Stimulated activated CD8-positive, alpha-beta memory T cell treated with anti-CD3 and anti-CD28 coated beads, Interleukin-2, amount 100 ng/mL, for 1 hour (primary cell): ENCODE measurements at places on chromosomes 7 and 10.

- DNase-seq: no peak
These were observed 9.0 kb upstream of the RASSF4 start for GRCh38 chr10:44950326-44951225.

GRCh38 chr10:19930936-19931893 is 115.0 kb downstream of the PLXDC2 start:
- no peak for DNase-seq

- no peak for DNase-seq
These were observed 233.6 kb upstream of the BMPER start for GRCh38 chr7:33671531-33672262.

DNA sequence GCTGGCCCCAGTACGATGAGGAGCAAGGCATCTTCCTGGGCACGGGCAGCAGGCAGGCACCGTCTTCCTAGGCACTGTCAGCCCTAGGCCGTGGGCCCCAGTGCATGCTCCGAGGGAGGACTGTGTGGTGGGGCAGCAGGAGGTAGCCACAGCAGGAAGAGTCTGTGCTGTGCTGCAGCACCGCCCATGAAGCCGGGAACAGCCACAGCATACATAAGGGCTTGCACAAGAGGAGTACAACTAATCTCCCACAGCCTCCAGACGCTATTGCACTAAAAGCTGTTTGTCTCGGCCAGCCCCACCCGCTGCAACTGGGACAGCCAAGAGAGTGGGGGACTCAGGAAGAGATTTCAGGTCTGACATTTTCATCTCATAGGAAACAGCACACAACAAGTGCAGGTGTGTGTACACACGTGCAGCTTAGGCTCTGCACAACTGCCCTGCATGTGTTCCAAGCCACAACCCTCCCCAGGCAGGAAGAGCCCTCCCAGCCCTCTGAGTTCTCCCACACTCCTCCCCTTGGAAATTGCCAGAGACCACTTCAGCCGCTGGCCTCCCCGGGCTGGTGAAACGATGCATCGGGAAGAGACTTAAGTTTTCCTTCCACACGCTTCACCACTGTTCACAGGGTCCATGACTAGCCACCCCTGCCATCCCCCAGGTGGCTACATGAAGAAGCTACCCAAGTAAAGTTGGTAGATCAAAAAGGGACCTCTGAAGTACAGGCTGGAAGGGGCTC is 88.1 kb upstream of the DDC start:
- DNase-seq: no peak

- no peak for DNase-seq
These were observed 62.9 kb upstream of the CAMK2B start for GRCh38 chr7:44388089-44388970.
